ENCODE measurements at places on chromosomes 2 and 18.

DNA sequence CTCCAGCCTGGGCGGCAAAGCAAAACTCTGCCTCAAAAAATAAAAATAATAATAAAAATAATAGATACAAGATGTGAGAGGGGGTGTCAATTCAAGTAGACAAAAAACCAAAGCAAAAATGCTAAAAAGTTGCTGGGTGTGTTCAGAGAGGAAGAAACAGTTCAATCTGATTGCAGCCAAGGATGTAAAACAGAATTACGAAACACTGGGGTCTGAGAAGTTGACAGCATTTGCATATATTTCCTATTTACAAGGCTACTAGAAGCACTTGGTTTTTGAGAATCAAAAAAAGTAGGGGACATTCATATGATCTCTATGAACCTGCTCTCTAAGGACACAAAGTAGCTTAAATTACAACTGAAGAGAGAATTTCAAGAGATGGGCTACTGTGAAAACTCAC, 7.6 kb downstream of the TRIP12 start:
- DNase-seq, result no peak

GRCh38 chr2:190578158-190579057, 43.9 kb upstream of the NEMP2 start:
- DNase-seq, result no peak

GRCh38 chr2:152814475-152815030, 96.1 kb downstream of the ARL6IP6 start:
- peak; percentile 56 for DNase-seq

DNA sequence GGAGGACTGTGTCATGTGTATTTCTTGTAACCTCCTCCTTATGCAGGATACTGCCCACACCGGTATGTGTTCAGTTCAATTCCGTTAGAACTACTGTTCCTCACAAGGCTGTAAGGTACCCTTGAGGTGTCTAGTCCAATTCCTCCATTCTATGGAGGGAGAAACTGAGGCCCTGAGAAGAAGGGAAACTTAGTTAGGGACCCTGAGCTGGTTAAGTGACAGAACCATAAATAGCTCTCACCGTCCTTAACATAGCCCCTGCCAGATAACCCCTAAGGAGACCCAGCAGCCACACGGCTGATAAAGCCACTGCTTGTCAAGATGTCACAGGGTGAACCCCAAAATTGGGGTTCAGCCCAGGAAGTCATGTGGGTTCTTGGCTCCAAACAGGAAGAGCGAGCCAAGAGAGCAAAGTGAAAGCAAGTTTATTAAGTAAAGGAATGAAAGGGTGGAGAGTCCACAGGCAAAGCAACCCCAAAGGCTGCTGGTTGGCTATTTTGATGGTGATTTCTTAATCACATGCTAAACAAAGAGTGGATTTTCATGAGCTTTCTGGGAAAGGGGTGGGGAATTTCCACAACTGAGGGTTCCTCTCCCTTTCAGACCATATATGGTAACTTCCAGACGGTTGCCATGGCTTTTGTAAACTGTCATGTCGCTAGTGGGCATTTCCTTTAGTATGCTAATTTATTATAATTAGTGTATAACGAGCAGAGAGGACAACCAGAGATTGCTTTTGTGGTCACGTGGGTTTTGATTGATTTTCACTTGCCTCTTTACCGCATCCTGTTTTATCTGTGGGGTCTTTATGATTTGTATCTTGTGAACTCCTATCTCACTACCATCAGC, 83.4 kb upstream of the RTN4 start:
- peak; percentile 92 for DNase-seq
